ENCODE measurements at places on chromosomes 1 and 21. TPM values are rescaled to one million over a fixed set of nuclear protein-coding genes. Genes with fewer than 3 reads are reported as not detected.
A peak's percentile ranks its signal among the peaks of the same experiment; 100 is the strongest.

- no peaks in the 10 kb centered on the region for H3K36me3 ChIP-seq
- H3K4me1 ChIP-seq = no peaks in the 10 kb centered on the region
- H3K4me3 ChIP-seq = no peak overlapping the region
- no peak overlapping the region for H3K27ac ChIP-seq
Measured at GRCh38 chr21:19049567-19049966, 646.0 kb upstream of the TMPRSS15 start.

GRCh38 chr1:214791961-214792360 is 189.0 kb downstream of the CENPF start:
- H3K4me3 ChIP-seq = no peak overlapping the region
- H3K4me1 ChIP-seq = no peaks in the 10 kb centered on the region
- no peak overlapping the region for H3K27ac ChIP-seq
- peak; percentile 6 for DNase-seq
- H3K36me3 ChIP-seq = no peaks in the 10 kb centered on the region

GRCh38 chr1:162396201-162396906 is 14.8 kb downstream of the C1orf226 start:
- no peak overlapping the region for H3K4me3 ChIP-seq
- H3K4me1 ChIP-seq = no peaks in the 10 kb centered on the region
- H3K27ac ChIP-seq = no peak overlapping the region

GRCh38 chr1:234108921-234109320 is 204.4 kb downstream of the SLC35F3 start:
- DNase-seq = peak; percentile 19
- no peaks in the 10 kb centered on the region for H3K27me3 ChIP-seq
- no peaks in the 10 kb centered on the region for H3K4me1 ChIP-seq
- no peaks in the 10 kb centered on the region for H3K36me3 ChIP-seq

IL12RB2 gene
- not detected for polyA plus RNA-seq
